Stimulated activated memory B cell treated with anti-CD40 and anti-IgM and Interleukin-4, amounts not matched to agents 10 μg/mL and 1 μg/mL and 100 μg/mL, for 72 hours (primary cell): ENCODE measurements at places on chromosomes 16 and 17.

- ATAC-seq: peak; percentile 55
These were observed 245 bp downstream of the TMEM256 start for GRCh38 chr17:7403727-7403976.

GRCh38 chr16:72909196-72909595 is 138.7 kb downstream of the ZFHX3 start:
- no peak for ATAC-seq

DNA sequence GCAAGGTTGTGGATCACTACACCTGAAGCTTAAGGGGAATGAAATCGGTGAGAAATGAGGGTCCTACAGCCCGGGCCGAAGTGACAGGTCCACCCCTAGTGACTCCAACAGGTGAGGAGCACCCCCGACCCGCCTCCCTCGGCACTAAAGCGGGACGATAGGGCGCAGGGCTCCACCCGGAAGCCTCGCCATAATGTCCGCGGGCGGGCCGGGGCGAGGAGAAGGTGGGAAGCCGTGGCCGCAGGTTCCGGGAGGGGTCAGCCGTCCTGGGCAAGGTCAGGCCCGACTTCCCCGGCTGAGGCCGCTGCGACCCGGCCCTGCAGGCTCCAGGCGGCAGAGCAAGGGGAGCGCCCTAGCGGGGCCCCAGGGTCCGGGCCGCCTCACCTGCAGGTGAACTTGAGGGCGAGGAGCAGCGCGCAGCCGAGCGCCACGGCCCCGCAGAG is 543 bp downstream of the TXNDC11 start:
- peak; percentile 62 for ATAC-seq

GRCh38 chr16:69309316-69309715 is 1.8 kb upstream of the VPS4A start:
- ATAC-seq: no peak

DNA sequence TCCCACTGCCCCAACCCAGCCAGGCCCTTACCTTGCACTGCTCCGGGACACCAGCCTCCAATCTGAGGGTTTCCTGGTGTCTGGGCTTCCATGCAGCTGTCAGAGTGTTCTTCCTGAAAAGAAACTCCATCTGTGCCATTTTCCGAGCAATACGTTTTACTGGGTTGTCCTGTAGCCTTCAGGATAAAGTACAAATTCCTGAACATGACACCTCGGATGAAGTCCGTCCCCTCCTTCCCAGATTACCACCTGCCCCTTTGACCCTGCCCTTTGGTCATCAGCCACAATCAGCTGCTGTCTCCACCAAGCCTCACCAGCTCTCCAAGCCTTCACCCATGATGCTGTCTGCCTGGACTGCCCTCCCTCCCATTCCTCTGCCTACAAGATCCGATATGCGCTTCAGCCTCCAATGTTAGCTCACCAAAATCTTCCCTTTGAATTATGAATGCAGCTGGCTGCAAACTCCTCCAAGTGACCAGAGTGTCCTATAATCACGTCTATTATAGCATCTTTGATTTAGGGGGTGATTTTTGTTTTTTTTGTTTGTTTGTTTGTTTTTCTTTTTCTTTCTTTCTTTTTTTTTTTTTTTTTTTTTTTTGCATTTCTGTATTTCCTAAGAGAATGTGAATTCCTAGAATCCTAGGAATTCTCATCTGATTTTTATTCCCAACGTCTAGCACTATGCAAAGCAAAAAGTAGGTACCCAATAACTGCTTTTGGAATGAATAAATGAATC is 60.6 kb upstream of the KIFC3 start:
- ATAC-seq: no peak

- ATAC-seq: no peak
These were observed 110.6 kb downstream of the PRKCA start for GRCh38 chr17:66412857-66413558.
